ENCODE measurements at places on chromosomes 2 and 18.

DNA sequence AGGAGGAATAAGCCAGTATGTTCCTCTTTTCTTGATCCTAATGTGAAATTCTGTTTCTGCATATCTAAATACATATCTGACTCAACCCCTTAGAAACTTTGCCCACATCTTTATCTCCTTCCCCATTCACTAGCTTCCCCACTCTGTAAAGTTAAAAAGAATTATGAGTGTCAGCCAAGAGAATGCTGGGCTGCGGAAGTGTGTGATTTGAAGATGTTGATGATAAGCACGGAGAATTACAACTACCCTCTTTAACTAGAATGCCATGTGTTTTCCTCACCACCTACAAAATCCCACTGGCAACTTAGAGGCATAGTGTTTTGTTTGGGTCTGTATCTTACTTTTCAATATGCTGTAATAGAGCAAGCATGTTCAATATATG, 490.4 kb upstream of the FANCL start:
- no peak for DNase-seq

DNA sequence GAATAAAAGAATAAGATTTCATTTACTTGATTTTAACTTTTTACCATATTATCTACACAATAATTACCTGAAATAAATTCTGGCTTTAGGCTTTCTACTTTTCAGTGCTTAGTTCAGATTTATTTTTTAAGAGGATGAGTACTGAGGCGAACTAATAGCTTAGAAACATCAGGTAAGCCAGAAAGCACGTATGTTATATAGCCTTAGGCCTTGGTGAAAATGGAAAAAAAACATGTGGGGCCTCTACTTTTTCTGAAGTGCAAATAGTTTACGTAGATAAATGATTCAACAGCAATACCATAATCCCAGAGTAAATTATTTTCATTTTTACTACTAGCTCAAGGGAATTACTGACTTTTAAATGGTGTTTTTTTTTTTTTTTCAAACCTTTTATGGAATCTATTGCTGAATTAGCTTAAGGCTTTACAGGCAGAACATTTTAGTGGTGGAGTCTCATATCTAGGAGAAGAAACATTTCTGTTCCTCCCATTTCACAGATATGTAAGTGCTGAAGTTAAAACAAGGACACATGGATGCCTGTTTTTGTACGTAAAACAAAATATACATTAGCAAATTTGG, 6.2 kb downstream of the CPS1 start:
- DNase-seq = no peak

DNA sequence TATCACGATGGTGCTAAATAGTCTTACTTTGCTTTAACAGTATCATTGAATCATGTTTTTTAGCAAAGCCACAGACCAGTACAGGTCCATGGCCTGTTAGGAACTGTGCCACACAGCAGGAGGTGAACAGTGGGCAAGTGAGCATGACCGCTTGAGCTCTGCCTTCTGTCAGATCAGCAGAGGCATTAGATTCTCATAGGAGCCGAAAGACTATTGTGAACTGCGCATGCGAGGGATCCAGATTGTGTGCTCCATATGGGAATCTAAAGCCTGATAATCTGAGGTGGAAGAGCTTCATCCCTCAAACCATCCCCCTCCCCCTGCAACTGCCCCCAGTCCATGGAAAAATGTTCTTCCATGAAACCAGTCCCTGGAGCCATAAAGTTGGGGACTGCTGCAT, 102.3 kb upstream of the OSR1 start:
- no peak for DNase-seq

DNA sequence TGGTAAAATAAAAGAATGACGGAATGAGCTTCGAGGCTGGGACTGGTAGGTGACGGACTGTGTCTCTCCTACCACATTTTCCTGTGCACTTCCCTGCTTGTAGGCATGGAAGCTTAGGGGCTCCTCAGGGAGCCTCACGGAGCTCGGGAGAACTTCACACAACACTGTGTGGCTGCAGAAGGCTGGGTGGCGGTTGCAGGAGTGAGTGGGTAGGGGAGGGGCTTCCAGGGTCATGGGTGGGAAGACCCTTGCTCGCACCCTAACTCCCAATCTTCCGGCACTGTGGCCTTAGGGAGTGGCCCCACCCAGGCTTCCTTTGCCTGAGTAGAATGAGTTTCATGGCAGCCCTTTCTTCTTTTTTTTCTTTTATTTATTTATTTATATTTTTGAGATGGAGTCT, 128.6 kb downstream of the INHBB start:
- DNase-seq = no peak

DNA sequence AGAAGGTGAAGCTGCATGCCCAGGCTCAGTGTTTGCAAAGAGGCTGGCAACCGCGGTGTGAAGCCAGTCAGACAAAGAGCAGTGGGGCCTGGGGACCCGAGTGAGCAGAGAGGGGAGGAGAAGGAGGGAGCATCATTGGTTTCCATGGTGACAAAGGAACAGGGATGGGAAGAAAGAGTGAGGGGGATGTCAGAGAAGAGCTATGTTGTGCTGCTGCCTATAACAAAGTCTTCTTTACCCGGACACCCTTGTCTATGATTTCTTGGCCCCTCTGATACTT, 14.5 kb downstream of the TMEM247 start:
- DNase-seq = peak; percentile 67

DNA sequence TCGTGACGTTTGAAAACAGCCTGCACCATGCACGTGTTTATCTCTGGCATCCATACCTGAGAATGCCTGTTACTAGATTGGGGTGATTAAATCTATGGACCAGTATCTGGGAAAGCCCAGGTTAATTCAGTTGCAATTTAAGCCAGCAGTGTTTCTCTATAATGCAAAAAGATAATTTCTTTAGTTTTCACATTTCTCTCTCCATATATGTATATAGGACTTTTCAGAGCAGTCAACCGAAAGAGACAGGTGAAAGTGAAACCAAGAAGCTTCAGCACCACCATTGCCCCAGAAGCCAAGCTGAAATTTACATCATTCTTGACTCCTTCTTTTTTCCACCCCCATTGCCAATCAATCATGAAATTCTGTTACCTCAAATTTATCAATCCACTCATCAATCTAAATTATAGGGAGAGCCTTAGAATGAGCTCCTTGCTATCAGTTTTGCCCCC, 2.7 kb upstream of the LRP2 start:
- DNase-seq = peak; percentile 9

GRCh38 chr2:213187833-213188532, 36.6 kb upstream of the IKZF2 start:
- DNase-seq = peak; percentile 57

DNA sequence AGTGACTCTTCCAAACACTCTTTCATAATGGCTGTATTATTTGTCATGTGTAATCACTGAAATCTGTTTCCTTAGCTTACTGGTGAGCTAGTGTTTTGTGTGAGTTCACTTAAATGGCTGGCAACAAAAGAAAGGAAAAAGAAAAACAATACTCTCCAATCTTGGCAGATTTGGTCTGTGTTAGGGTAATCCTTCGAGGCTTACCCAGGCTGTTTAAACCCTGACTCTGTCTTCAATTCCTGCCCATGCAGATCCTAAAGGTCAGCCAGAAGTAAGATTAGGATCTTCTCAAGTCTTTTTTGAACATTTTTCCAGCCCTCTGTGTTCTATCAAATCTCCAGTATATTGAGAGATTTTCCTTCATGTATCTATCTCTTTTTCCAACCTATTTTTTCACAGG, 85.3 kb downstream of the CCDC178 start:
- DNase-seq = no peak

GRCh38 chr2:85702800-85703199, 8.6 kb downstream of the GNLY start:
- DNase-seq = no peak

DNA sequence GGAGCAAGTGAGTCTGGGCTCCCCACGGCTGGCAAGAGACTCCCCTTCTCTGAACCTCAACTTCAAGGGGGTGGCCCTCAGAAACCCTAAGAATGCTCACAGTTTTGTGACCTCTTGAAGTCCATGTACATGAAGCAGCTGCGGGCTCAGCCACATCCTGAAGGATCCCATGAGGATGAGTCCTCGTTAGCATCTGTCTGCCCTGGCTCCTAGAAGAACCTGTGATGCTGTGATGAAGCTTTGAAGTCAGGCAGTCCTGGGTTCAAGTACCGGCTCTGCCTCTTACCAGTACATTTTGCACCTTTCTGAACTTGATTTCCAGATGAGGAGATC, 38.1 kb downstream of the SDC1 start:
- no peak for DNase-seq

- DNase-seq = no peak
Observed at GRCh38 chr2:170733798-170734600, 18.9 kb downstream of the SP5 start.

DNA sequence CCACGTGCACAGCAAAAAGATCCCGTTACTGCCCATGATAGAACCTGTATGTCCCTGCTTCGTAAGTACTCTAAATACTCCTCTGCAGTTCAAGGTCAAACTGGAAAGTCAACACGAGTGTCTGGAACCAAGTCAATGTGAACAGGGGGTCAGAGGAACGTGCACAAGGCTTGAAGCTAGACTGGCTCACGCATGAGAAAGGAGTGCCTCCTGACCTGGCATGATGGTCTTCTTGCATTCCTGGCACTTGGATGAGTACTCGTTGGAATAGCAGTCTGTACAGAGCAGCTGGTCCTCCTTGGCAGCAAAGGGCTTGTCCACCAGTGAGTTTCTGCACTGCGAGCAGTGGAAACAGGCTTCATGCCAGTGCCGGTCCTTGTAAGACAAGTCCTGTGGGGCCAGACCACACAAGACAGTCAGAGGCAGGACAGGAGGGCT, 25.5 kb downstream of the FHL2 start:
- no peak for DNase-seq

- DNase-seq = no peak
Observed at GRCh38 chr18:22282311-22283115, 113.1 kb downstream of the GATA6 start.

DNA sequence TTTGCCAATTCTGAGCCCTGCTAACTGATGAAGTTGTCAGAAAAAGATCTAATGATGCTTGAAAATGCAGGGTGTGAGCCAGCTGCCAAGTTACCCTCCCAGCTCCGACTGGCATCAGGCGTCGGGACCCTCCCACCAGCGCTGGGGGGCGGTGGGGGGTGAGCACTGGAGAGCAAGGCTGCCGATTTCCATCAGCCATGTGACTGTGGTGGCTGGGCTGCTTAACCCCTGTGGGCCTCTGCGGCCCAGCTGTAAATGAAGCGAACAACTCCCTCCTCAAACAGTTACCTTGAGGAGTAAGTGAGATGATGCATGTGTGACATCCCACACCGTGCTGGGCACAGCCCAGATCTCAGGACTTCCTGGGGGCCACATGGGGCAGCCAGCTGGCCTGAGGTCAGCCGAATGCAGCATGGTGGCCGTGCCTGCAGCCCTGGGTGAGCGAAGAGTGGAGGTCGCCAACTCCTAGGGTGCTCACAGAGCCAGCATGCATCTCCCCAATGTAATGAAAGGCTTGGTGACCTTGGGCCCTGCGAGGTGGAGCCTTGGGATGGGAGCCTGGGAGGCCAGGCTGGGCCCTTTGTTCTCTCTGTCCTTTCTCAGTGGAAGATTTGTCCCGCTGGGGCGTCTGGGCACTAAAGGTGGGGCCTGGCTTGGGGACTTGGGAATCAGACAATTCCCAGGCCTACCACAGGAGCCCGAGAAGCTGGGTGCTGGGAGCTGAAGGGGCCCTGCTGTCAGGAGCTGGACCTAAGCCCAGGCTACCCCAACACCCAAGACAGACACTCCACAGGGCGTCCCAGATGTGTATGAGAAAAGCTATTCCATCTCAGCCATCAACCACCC, 25.1 kb downstream of the CIB4 start:
- no peak for DNase-seq

Data from H7 (cell line).